ENCODE measurements at places on chromosomes 5 and 9.

DNA sequence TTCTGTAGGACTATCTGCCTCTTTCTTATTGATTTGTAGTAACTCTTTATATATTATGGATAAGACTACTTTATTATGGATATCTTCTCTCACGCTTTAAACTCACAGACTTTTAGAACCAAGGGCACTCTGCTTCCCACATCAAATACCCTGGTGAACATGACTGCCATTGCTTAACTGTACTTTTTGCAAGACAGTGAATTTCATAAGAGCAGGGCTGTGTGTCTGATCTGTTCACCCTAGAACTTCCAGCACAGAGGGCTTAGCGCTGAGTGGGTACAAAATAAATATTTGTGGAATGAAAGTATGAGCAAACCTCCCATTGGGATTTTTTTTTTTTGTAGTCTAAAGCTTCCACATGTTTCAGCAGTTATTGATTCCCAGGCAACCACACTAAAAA, 84.8 kb downstream of the CFAP77 start:
- no peak for DNase-seq

DNA sequence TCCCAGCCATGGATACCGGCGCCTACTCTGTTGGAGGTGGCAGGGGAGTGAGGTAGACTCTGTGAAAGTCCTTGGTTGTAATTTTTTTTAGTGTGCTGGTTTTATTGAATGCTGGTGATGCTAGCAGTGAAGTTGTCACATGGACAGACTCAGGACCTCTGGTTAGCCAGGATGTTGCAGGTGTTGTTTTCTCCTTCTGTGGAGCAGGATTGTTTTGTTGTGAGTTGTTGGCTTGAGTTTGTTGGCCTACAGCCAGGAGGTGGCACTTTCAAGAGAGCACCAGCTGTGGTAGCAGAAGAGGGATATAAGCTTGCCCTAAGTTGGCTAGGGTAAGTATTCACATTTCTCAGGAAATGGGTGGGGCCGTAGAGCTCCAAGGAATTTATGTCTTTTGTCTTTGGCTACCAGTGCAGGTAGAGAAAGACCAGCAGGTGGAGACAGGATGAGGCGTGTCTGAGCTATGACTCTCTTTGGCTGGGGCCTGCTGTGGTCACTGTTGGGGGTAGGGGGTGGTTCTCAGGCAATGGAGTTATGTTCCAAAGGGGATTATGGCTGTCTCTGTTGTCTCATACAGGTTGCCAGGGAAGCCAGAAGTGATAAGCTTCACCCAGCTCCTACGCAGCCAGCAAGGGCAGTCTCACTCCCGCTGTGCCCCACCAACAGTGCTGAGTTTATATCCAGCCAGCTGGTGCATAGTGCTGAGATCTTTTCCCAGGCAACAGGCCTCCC, 248.7 kb downstream of the TAF11L14 start:
- no peak for DNase-seq

GRCh38 chr5:107542428-107542827, 128.3 kb downstream of the EFNA5 start:
- DNase-seq: no peak

DNA sequence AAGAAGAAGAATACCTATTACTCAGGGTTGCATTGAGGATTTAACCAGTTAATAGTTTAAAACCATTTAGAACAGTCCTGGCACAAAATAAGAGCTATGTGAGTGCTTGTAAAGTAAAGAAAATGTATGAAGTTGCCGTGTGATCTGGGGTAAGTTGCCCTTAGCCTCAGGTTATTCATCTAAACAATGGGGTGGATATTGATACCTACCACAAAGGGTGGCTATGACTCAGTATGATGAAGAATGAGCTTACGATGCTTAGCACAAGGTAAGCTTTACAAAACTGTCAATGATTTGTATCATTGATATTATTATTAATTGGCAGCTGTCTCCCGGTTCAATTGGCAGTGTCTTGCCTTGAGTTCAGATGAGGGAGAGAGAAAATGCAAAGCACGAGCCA, 149.4 kb upstream of the PITX1 start:
- DNase-seq: no peak

GRCh38 chr9:100590481-100590880, 12.6 kb downstream of the CAVIN4 start:
- no peak for DNase-seq
